ENCODE measurements at places on chromosomes 16 and 17.

GRCh38 chr17:72236980-72237633 lies 116.3 kb downstream of the SOX9 start:
- peak; percentile 84 for DNase-seq

- DNase-seq: no peak
Observed at GRCh38 chr17:77906377-77906871, 52.1 kb upstream of the TNRC6C start.

- no peak for DNase-seq
Observed at GRCh38 chr16:89154390-89155183, 17.0 kb upstream of the CDH15 start.

DNA sequence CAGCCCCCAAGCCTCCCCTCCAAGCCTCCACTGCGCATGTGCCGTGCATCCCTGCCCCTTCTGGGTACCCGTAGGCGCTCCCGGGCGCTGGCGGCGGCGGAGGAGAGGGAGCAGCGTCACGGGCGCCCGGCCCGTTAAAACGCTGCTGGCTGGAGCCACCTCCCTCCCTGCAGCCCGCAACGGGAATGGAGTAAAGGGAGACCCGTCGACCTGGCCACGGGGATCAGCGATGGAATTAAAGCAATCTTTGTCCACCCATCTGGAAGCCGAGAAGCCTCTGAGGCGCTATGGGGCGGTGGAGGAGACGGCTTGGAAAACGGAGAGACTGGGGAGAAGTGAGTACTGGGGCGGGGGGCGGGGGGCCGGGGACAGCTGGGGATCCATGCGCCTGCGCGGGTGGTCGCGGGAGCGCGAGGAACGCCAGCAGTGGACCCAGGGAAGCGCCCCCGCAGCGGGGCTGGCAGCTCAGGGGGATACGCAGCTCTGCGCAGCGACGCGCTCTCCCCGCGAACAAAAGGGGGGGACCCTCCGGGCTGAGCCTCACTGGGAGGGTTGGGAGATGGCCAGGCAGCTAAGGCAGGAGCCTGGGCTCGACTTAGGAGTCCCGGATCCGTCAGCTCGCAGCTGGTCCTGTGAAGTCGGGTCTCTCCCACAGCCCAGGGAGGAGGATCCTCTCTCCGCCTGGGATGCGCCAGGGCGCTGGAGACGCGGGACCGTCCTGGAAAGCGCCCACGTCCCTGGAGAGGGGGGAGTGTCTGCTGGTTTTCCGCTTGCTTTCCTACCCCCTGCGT lies at the start of gene BMERB1:
Gene BMERB1 (plus strand): TSS at position 164 of the 791 bp plus-strand sequence. CDS start 66 bp downstream, at position 230.
- DNase-seq: no peak

DNA sequence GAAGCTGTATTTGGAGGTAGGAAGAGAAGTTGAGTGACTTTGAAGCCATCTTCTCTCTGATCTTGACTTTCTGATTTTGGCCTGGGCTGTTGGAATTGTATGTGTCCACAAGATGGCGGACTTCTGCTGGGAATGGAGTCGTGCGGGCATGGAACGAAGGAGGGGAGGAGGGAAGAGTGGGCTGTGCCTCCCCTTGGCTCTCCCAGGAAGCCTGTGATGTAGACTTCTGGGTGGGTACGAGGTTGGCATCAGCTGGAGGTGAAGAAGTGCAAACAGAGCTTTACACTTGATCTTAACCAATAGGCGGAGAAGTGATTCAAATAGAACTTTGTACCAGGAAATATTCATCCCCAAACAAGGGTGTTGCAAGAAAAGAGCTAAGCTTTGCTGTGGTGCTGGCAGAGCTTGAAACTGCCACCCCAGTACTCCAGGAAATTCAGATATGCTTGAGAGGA lies 7.4 kb upstream of the TMEM220 start:
- no peak for DNase-seq

DNA sequence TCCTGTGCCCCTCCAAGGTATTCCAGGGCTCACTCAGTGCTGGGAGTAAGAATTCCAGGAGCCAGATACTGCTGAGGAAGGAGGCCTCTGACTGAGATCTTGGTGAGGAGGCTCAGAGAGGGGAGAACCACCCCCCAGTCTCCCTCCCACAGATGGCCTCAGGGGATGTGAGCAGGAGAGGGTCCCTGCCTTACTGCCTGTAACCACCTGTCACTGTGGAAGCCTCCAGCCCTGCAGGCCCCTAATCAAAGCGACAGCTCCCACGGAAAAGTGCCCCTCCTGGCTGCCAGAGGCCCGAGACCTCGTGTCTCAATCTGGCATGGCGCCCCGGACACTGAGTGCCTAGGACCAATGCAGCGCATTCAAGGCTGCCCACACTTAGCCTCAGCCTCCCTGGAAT lies 7.7 kb upstream of the C17orf113 start:
- DNase-seq: no peak

- no peak for DNase-seq
Observed at GRCh38 chr16:81463296-81463890, 18.8 kb downstream of the CMIP start.

Data from NCI-H1436 treated with DMSO at 0.1 percent for 48 hours (cell line).